ENCODE measurements at places on chromosomes 11 and 22. TPM values are rescaled to one million over a fixed set of nuclear protein-coding genes. Genes with fewer than 3 reads are reported as not detected.

DNA sequence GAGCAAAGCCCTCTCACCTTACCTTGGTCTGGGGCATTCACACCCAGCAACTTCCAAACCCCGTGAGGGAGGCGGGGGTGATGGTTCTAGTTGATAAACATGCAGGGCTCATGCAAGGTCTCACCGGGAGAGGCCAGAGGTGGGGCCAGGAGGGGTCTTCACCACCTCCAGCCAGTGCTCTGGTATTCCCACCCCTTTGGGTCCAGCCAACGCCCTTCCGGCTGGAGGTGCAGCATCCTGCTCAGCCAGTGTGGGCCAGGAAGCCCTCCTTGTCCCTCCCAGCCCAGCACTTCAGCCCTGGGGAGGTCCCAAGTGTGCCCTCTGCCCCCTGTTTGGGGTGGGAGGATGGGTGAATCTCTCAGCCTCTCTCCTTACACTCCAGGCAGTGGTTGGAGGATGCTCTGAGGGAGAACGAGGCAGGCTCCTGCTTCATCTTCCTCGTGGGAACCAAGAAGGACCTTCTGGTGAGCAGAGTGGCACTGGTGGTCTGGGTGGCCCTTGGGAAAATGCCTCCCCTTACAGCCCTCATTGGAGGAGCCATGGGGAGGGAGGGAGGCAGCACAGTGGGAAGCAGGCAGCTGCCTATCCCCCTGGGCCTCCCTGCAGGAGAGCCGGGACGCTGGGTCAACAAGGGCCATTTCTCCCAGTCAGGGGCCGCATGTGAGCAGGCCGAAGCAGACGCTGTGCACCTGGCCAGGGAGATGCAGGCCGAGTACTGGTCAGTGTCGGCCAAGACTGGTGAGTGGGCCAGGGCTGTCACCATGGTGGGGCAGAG is 13.4 kb downstream of the RAB36 start:
- DNase-seq = no peak
- no peaks in the 10 kb centered on the region for H3K27me3 ChIP-seq
- no peak overlapping the region for H3K27ac ChIP-seq
- peaks cover 2% of the 10 kb centered on the region for H3K4me1 ChIP-seq
- no peak overlapping the region for H3K4me3 ChIP-seq

GRCh38 chr11:26958702-26959049 is 35.2 kb upstream of the FIBIN start:
- no peaks in the 10 kb centered on the region for H3K4me1 ChIP-seq
- no peak for DNase-seq
- no peaks in the 10 kb centered on the region for H3K27me3 ChIP-seq

Gene KREMEN1
- 27.5 TPM for total RNA-seq

Gene GP1BB
- 4.0 TPM for total RNA-seq

DNA sequence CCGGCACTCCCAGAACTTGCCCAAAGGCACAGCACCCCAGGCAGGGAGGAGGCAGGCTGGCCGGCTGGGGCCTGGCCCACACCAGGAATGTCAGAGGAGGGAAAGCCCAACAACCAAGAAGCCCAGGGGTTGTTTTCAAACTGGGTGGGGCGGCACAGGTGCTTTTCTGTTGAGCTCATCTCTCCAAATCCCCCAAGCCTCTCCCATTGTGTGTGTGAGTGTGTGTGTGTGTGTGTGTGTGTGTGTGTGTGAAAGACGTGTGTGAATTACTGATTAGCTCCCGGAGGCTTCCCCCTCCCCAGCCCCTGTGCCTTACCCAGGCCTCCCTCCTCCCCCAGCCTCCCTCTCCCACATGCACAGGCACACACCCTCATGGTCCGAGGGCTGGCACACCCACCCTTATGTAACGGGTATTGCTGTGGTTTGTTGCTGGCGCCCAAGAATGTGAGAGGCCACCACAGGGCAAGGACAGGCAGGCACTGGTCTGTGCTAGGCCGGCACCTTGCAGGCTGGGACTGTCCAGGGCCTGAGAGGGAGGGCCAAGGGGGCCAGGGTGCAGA is 15.9 kb downstream of the TRIM29 start:
- H3K36me3 ChIP-seq = no peaks in the 10 kb centered on the region
- no peaks in the 10 kb centered on the region for H3K4me1 ChIP-seq
- DNase-seq = peak; percentile 19
- no peaks in the 10 kb centered on the region for H3K27me3 ChIP-seq
- H3K4me3 ChIP-seq = no peak overlapping the region

- peaks cover 2% of the 10 kb centered on the region for H3K27me3 ChIP-seq
- H3K27ac ChIP-seq = no peak overlapping the region
- H3K4me3 ChIP-seq = no peak overlapping the region
- DNase-seq = no peak
Measured at GRCh38 chr11:114785820-114786219, 107.5 kb downstream of the NXPE2 start.

- H3K4me1 ChIP-seq = no peaks in the 10 kb centered on the region
- H3K36me3 ChIP-seq = no peaks in the 10 kb centered on the region
- no peak overlapping the region for H3K27ac ChIP-seq
- H3K27me3 ChIP-seq = no peaks in the 10 kb centered on the region
Measured at GRCh38 chr11:93908689-93909088, 58.3 kb upstream of the VSTM5 start.

Gene LRRC10B
- 29.3 TPM for total RNA-seq

Gene CEP126
- total RNA-seq = 12.5 TPM

GRCh38 chr22:35587896-35588295 is 29.2 kb downstream of the MB start:
- no peaks in the 10 kb centered on the region for H3K27me3 ChIP-seq
- no peak overlapping the region for H3K4me3 ChIP-seq
- peak overlapping the region; percentile 31 for H3K27ac ChIP-seq
- no peak for DNase-seq
- no peaks in the 10 kb centered on the region for H3K36me3 ChIP-seq

DNA sequence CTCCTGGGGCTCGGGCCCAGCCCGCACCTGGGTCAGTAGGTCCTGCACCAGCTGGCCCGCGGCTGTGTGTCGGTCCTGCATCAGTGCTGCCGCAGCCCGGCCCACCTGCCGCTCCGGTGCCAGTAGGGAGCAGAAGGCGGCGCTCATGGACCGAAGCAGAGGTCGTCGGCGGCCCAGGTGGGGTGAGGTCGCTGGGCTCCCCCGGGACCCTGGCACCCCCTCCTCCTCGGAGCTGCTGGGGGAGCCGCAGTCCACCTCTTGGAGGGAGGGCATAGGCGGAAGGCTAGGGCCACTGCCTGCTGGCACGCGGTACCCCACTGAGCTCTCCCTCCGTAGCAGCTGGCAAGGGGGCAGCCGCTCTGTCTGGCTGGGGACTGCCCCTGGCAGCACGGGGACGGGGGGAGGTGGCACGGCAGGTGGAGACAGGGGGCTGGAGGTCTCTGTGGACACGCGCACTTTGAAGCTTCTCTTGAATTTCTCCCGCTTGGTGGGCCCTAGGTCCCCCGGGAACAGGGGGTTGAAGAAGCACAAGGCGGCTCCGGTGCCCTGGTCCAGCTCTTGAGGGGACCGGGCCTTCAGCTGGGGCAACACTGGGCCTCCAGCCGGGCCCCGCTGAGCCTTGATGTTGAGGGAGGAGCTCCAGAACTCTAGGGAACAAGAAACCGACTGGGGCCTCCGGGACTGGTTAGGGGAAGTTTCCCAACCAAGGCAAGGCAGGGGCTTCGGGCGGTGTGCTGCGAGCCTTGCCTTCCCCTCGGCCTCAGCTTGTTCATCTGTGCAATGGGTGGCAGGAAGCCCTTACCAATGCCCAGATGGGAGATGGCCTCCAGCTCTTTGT is 1.4 kb downstream of the RIN1 start:
- H3K4me3 ChIP-seq = peak overlapping the region; percentile 63
- H3K4me1 ChIP-seq = peaks cover 10% of the 10 kb centered on the region
- H3K27me3 ChIP-seq = no peaks in the 10 kb centered on the region
- H3K36me3 ChIP-seq = peaks cover 4% of the 10 kb centered on the region
- no peak for DNase-seq

- H3K4me1 ChIP-seq = no peaks in the 10 kb centered on the region
- no peaks in the 10 kb centered on the region for H3K36me3 ChIP-seq
- H3K27ac ChIP-seq = no peak overlapping the region
- no peak for DNase-seq
Measured at GRCh38 chr11:123264431-123264780, 69.4 kb upstream of the CLMP start.

Gene AHNAK
- total RNA-seq = 396 TPM

Gene PGA5
- 0.55 TPM for total RNA-seq

Gene APOL5
- not detected for total RNA-seq

Gene HBB
- total RNA-seq = 848 TPM

Gene UPK3A
- total RNA-seq = not detected

Measured in lung (tissue), 17 donors.